CD4-positive, alpha-beta T cell treated with Interleukin-10 for 1 hour (primary cell): ENCODE measurements at places on chromosomes 5 and 9.

GRCh38 chr5:32828492-32828891, 117.4 kb downstream of the NPR3 start:
- DNase-seq = no peak

DNA sequence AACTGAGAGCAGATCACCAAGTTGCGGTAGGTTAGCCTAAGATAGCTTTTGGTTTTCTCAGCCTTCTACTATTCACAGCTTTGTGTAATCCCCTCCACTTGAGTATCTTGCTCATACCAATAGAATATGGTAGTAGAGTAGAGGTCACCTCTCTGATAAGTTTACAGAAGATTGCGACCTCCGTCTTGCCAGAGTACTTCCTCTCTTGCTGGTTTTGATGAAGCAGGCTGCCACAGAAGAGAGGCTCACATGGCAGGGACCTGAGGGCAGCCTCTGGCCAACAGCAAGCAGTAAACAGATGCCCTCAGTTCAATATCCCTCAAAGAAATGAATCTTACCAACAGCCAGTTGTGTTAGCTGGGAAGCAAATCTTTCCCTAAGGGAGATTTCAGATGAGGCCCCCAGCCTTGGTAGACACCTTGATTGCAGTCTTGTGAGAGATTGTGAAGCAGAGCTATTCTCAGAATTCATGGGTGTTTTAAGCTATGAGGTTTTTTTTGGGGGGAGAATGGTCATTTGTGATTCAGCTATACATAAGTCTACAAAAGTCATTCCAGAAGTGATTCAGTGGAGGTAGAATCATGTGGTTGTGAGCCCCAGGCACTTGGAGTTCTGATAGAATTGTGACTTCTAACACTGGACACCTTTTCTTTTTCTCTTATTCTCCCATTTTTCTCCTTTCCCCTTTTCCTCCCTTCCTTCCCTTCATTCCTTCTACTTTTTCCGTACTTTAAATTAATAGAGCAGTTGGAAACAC, 22.7 kb upstream of the CDKN2B start:
- no peak for DNase-seq

- DNase-seq = no peak
Observed at GRCh38 chr5:21236971-21237427, 1249.0 kb upstream of the CDH18 start.

DNA sequence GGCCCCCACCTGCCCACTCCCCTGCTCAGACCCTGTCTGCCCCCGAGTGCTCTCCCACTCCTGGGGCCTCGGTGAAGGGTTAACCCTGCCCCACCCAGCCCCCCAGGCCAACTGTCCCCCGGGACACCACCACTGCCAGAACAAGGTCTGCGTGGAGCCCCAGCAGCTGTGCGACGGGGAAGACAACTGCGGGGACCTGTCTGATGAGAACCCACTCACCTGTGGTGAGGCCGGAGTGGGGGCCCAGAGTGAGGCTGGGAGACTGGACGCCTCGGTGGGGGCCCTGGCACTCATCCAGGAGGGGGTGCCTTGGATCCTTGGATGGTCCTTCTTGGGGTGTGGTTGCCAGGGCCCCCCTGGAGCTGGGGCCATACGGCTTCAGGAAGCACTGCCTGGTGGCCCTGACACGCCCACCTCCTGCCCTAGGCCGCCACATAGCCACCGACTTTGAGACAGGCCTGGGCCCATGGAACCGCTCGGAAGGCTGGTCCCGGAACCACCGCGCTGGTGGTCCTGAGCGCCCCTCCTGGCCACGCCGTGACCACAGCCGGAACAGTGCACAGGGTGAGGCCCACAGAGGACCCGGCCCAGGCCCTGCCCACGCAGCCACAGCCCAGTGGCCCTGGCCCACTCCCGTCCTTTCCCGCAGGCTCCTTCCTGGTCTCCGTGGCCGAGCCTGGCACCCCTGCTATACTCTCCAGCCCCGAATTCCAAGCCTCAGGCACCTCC, 2.1 kb downstream of the MAMDC4 start:
- DNase-seq = no peak

DNA sequence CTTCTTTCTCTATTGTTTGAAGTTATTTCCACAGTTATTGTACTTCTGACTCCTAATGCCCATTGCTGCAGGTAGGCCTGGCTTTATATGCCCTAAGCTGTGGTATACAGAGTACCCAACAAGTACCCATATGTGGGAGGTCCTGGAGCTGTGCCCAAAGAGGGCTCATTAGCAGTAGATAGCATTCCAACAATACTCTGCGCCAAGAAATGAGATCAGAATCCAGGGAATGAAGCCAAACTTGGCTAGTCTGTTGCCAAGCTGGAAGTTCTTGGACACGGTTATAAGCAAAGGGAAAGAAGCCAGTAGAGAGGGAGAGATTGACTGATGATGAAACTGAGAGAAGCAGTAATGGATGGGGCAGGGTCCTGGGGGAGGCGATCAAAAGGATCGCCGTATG, 29.7 kb upstream of the FAM169A start:
- no peak for DNase-seq

DNA sequence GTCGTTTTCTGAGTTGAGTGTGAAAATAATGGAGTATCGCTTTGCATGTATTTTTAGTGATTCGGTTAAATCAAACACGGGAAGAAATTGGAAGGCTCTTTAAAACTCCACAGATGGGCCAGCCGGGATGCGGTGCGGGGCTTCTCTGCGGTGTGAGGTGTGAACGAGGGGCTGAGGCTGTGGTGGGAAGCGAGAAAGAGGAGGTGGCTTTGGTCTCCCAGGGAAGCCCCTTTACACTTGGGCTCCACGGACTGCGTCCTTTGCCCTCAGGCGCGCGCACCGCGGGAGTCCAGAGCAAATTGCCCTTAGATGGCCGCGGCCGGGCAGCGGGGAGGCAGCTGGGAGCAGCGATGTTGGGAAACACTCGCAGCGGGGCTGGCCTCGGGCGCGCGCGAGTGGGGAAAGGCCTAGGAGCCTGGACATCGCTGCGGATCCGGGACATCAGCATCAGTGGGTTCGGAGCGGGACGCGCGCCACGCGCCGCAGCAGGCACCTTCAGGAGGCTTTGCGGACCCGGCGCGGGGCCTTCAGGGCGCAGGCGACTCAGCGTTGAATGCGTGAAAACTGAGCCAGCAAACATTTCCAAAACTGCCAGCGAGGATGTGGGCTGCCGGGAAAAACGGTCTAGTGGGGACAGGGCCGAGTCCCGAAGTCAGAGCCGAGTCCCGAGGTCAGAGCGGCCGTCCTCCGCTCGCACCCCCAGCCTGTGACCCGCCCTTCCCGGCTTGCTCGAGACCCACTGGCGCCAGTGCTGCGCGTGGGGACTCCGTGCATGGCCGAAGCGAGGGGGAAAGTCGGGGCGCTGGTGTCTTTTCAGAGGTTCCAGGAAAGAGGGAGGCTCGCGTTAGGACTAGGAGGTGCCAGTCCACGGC, 6.5 kb downstream of the IRX1 start:
- DNase-seq = no peak

GRCh38 chr5:179296150-179296821, 49.0 kb downstream of the ADAMTS2 start:
- DNase-seq = no peak

DNA sequence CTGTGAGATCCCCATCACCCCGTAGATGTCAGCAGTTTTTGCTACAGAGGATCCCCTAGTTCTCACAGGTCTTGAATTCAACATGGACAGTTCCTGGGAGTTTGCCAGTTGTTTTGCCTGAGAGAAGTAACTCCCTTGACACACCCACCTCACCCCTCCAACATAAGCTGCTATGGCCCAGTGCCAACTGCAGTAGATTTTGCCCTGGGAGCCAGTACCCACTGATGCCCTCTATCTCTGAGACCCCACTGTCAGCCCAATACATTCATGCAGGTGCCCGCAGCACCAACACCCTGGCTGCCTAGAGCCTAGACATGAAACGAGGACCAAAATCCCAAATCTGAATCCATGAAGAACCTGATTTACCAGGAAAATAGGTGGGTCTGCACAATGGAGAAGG, 583.9 kb upstream of the CTNND2 start:
- no peak for DNase-seq

DNA sequence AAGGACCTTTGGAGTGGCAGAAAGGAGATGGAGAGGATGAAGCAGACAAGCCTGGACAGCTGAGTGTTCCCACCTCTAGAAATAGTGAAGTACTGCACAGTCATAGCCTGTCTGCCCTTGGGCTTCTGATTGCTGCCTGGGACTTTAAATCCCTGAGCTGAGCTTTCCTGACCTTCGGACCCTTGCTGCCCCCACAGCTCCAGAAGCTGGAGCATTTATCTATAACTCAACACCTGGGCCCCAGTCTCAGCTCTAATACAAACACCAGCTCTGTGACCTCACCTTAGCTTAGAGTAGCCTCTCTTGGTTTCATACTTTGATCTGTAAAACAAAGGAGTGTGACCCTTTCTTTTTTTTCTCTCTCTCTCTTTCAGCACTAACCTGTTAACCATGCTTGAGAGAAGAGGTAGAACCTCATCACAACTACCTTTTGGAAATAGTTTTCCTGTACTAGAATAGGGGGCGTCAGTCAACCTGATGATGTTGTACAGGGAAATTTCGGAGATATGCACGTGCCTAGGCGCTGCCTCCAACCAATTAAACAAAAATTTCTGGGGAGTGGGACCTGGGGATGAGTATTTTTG, 25.4 kb upstream of the ELL2 start:
- no peak for DNase-seq

DNA sequence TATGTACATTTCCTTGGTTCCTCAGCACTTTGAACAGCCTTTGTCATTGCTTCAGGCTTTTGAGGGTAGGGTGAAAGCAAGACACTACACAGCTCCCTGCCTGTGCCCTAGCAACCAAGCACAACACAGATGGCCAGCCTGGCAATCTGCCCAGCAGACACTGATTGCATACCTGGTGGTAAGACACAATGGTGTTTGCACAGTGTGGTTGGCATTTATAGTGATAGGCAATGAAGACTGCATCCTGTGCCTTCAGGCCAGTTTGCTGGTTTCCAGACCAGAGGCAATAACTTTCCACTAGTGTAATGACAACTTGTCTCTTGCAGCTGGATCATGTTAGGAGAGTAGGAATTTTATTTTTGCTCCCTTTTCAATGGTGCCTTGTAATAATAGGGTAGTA, 144.5 kb upstream of the TNC start:
- DNase-seq = no peak

DNA sequence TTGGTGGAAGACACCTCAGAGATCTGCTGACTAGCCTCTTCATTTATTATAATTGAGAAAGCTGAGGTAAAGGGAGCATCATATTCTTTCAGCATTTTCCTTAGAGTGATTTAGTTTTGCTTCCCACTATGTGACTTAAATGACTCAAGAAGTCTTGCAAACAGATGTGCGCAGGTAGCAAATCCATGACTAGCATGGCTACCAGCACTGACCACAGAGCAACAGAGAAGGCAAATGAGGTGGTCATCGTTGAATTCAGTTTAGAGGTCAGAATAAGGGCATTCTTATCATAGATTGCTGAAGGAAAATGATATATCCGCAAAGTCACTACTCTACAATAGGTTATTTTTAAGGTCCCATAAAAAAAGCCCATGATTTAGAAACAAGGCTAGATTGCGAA, 162.2 kb downstream of the PIK3R1 start:
- DNase-seq = no peak

- DNase-seq = no peak
Observed at GRCh38 chr9:89712283-89712682, 107.5 kb downstream of the GADD45G start.

DNA sequence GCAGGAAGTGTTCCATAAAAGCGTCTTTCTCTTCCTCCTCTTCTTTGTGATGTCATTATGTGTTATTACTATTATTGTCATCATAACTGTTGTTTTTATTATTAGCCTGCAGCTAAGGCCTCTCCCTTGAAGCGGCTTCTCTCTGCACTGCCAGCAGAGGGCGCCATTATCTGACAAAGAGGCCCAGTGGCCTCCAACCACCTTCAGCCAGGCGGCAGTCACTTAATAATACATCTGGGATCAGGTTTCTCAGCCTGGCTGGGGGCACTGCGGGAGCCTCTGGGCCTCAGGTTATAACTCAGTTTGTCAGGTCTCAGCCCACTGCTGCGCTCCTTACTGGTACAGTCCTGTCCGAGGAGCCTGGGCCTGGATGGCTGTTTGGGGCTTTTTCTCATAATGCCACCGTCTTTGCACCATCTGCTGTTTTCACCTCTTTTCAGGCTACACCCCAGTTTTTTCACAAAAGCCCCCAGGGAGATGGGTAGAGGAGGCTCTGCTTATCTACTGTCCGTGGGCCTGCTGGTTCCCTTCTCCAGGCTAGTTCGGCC, 281.9 kb downstream of the NSG2 start:
- peak; percentile 32 for DNase-seq

DNA sequence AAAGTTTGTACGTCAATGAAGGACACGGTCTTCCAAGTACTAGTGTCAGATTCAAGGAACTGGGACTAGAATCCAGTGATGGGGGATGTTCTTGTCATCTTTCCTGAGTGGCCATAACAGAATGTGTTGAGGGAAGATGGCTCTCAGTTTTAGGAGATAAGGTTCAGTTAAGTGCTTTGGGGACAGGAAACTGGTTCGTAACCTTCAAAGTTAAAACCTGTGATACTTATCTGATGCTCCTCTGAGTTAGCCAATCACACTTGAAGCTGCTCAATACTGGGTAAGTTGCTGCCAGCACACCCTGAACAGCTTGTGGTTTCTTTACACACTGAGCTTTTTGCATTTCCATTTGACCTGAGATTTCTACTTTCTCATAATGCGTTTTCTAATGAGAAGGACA, 64.4 kb downstream of the PIK3R1 start:
- DNase-seq = peak; percentile 85

DNA sequence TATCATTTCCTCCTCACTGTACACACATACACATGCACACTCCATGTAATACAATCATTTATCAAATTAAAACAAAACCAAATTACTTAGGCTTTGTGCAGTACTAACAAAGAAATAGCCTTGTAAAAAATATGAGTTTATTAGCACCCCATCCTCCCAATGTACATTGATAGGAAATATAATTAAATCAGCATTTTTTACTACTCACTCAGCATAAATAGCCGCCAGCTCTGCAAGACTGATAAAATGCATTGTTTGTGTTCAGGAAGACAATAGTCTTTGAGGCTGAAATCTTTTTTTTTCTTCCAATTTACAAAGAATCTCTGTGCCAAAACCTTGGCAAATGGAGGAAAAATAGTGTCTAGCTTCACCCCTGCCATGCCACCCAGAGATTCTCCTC, 497.6 kb upstream of the ADAMTS16 start:
- DNase-seq = no peak

DNA sequence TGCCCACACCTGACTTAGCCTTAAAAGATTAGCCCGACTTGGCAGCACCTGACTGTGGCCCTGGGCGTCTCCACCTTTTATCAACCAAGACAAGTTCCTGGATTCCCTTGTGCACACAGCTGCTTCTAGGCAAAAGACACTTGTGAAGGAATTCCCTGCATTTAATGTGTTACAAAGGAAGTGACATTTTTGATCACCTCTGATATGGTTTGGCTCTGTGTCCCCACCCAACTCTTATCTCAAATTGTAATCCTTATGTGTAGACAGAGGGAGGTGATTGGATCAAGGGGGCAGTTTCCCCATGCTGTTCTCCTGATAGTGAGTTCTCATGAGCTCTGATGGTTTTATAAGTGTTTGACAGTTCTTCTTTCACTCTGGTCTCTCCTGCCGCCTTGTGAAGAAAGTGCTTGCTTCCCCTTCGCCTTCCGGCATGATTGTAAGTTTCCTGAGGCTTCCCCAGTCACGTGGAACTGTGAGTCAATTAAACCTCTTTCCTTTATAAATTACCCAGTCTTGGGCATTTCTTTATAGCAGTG, 2.6 kb upstream of the CPEB4 start:
- peak; percentile 28 for DNase-seq
